GM23338 (cell line): ENCODE measurements at places on chromosomes 2 and 18.

- no peak for DNase-seq
These were observed 5.9 kb upstream of the GULP1 start for GRCh38 chr2:188285774-188286173.

DNA sequence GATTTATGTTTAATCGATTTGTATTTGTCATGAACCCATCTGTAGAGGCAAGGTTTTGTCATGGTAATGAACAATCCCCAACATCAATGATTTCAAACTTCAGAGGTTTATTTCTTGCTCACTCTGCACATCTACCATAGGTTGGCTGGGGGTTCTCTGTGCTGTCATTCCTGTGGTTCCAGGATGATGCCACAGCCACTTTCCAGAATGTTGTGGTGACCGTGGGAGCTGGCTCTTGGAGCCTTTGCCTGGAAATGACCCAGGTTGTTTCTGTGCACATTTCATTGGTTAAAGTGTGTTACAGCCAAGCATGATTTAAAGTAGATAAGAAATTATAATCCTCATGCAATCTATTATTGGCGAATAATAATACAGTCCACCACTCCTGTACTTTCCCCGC lies 28.2 kb upstream of the EPAS1 start:
- DNase-seq, result no peak

- DNase-seq, result no peak
These were observed 90.0 kb upstream of the HS6ST1 start for GRCh38 chr2:128408349-128409305.

GRCh38 chr2:33377048-33377447 lies 99.4 kb upstream of the RASGRP3 start:
- DNase-seq, result no peak

- peak; percentile 30 for DNase-seq
These were observed 1076.3 kb downstream of the RPIA start for GRCh38 chr2:89767572-89768435.
